ENCODE measurements at places on chromosomes 5 and 9.

GRCh38 chr5:35854248-35854647 lies 2.4 kb upstream of the IL7R start:
- DNase-seq = no peak

GRCh38 chr5:57307516-57307915 lies 133.7 kb downstream of the GPBP1 start:
- DNase-seq = no peak

DNA sequence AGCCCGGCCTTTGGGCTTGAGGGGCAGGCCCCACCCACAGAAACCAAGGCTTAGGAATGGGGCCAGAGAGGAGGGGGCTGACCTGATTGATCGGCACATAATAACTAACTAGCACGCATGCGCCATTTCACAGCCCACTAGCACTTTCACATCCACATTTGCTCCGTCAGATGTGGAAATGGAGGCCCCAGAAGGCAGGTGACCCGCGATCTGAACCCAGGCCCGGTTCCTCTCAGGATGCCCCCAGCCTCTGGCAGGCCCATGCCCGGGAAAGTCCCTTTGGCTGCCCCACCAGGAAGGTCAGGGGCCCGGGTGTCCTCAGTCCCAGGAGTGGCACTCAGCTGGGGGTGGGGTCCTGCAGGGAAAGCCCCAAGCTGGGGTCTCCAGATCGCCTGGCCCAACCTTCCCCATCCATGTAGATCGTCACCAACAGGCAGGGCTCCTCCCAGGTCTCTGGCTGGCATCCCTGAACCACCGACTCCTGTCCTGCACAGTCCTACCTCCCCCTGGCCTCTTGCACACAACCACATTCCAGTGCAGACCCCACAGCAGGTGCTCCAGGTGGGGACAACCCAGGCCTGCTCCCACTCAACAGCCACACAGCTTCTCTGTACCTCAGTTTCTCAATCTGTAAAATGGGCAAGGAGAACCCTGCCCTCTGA lies 46.7 kb downstream of the VAV2 start:
- no peak for DNase-seq

- no peak for DNase-seq
Measured at GRCh38 chr5:14440223-14440581, 141.4 kb upstream of the OTULINL start.

DNA sequence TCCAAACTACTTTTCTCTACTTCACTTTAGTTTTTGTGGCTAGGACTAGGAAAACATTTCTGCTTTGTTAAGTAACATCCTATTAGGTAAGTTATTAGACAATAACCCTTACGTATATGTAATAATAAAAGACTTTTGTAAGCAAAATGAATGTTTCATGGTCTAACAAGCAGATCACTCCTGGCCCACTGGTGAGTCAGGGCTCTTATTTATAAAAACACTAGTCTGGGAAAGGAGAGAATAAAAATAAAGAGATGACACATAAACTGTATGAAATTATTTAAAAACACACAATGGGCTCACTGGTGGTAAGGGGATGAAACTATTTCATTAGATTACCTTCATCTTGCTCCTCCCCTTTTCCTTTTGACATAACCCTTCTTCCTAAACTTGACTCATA lies 2212.2 kb upstream of the ACO1 start:
- DNase-seq = no peak

DNA sequence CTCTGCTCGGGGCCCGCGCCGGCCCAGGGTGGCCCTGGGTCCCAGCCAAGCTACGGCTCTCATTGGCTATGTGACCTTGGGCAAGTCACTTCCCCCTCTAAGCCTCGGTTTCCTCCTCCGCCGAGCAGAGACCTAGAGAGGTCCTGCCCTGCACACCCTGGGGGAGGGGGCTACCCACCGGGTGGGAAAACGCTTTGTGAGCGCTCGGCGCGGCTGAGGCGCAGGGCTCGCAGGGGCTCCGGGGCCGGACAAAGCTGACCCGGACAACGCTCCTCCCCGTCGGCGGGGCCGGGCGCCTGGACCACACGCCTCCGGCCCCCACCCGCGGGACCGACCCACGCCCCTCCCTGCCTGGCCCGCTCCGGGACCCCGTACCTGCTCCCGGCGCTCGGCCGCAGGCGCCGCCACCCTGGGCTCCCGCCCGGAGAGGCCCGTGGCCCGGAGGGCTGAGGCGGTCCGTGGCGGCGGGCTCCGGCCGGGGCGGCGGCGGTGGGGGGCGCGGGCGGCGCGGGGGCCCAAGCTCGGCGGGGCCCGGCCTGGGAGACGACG lies 85.7 kb upstream of the MELK start:
- DNase-seq = peak; percentile 4

All from bronchial epithelial cell (primary cell).